ENCODE measurements at places on chromosomes 7 and 10. TPM values are rescaled to one million over a fixed set of nuclear protein-coding genes. Genes with fewer than 3 reads are reported as not detected.

DNA sequence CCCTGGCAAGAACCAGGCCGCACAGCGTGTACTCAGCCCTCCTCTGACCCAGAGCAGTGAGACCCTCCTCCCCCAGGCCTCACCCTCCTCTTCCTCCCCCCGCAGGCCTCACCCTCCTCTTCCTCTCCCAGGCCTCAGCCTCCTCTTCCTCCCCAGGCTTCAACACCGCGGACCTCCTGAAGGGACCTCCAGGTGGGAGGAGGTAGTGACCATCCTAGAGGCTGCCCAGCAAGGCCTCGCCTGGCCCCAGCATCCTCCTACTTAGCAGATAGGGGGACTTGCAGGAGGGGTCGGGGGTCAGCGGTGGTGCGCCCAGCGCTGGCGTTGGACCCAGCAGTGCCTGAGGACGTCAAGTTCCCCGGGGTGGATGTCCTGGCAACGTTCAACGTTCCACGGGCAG, 270.8 kb downstream of the ELFN1 start:
- no peaks in the 10 kb centered on the region for H3K36me3 ChIP-seq
- no peak for DNase-seq
- peaks cover 18% of the 10 kb centered on the region for H3K4me1 ChIP-seq

GRCh38 chr10:116699471-116700150, 42.8 kb downstream of the HSPA12A start:
- no peak overlapping the region for H3K27ac ChIP-seq
- DNase-seq = no peak

DNA sequence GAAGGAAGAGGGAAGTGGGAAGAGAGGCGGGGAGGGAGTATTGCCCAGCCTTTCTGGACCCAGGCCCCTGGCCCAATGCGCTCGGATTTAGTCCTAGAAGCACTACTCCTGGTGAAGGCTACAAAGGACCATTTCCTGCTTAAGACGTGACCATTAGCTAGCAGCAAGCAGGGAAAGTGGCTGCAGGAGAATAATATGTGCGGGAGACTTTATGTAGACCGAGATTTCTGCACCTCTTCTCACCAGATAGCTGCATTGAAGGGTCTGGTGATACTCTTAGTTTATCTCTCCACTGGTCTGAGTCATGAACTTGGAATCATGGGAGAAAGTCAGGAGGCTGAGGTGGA, 3.1 kb downstream of the VAX1 start:
- H3K4me3 ChIP-seq = no peak overlapping the region
- DNase-seq = no peak
- no peaks in the 10 kb centered on the region for H3K36me3 ChIP-seq
- peak overlapping the region; percentile 26 for H3K27ac ChIP-seq

DNA sequence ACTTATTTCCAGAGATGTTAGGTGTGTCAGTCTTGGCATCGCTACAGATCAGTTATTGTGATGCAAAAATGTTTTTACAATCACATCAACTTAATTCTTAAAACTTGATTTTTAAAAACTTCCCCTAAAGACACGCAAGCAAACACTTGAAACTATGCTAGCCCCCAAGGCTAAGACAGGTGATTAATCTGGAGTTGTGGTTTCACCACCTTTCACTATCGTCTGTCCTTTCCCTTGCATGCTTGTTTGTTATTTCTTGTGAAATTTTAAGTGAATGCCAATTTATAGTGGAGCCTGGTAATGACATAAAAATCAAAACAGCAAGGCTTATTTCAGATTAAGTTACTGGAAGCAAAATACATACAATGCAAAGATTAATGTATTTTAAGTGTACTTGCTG, 70.4 kb downstream of the SLC35B4 start:
- no peaks in the 10 kb centered on the region for H3K27me3 ChIP-seq
- no peak for DNase-seq
- no peaks in the 10 kb centered on the region for H3K36me3 ChIP-seq

GRCh38 chr10:116300542-116300941, 23.7 kb upstream of the CCDC172 start:
- no peaks in the 10 kb centered on the region for H3K36me3 ChIP-seq
- DNase-seq = no peak
- H3K27me3 ChIP-seq = no peaks in the 10 kb centered on the region
- H3K4me3 ChIP-seq = no peak overlapping the region
- no peaks in the 10 kb centered on the region for H3K4me1 ChIP-seq

DNA sequence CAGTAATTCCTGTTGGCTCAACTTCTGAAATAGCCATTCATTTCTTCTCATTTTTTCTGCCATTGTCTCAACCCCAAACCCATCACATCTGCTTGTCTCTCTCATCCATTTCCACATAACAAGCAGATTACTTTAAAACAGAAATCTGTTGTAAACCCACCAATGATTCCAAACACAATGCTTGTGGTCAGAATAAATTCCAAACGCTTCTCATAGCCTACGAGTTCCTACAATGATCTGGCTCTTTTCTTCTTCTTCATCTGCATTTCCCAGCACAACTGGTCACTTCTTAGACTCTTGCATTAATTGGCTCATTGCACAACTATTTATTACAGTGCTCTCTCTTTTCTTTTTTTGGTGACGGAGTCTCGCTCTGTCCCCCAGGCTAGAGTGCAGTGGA, 364.1 kb downstream of the GATA3 start:
- H3K4me3 ChIP-seq = no peak overlapping the region
- H3K27ac ChIP-seq = peak overlapping the region; percentile 30
- peak; percentile 98 for DNase-seq
- H3K4me1 ChIP-seq = no peaks in the 10 kb centered on the region
- H3K27me3 ChIP-seq = no peaks in the 10 kb centered on the region
- no peaks in the 10 kb centered on the region for H3K36me3 ChIP-seq

GRCh38 chr10:60237977-60238758, 151.5 kb downstream of the ANK3 start:
- no peak overlapping the region for H3K4me3 ChIP-seq
- H3K4me1 ChIP-seq = peaks cover 10% of the 10 kb centered on the region
- H3K27me3 ChIP-seq = no peaks in the 10 kb centered on the region

DNA sequence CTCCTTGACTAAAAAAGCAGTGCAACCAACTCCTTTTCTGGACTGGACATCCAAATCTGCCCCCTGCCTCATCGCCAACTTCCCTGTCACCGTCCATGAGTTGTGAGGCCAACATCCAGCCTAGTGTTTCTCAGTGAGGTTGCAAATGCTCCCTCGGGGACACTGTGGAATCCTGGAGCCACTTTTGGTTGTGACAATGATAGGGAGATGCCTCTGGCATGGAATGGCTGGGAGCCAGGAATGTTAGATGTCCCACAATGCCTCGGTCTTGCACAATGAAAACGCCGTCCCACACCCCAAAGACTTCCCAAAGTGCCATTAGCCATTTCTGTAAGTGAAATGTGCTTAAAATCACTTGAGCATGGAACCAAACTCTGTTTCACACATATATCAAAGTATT, 105.2 kb downstream of the OSBPL3 start:
- peaks cover 9% of the 10 kb centered on the region for H3K4me1 ChIP-seq
- no peak for DNase-seq
- no peaks in the 10 kb centered on the region for H3K27me3 ChIP-seq

The HOXA3 gene
- total RNA-seq = not detected

The TLX1 gene
- not detected for total RNA-seq

The UCN3 gene
- total RNA-seq = not detected

The PPA1 gene
- total RNA-seq = 108 TPM

The PLAC9 gene
- 2.3 TPM for total RNA-seq

The VAX1 gene
- 0.62 TPM for total RNA-seq

The MTG1 gene
- 52.3 TPM for total RNA-seq

All from astrocyte (in vitro differentiated cells and primary cell).